Right ventricle myocardium superior (tissue), 1 donor: ENCODE measurements at places on chromosomes 11 and 22. TPM values are rescaled to one million over a fixed set of nuclear protein-coding genes. Genes with fewer than 3 reads are reported as not detected.

OR5A1 gene
- total RNA-seq = not detected

WBP2NL gene
- 0.16 TPM for total RNA-seq

LGR4 gene
- 24.2 TPM for total RNA-seq

ELMOD1 gene
- total RNA-seq = 1.00 TPM

TPCN2 gene
- 7.6 TPM for total RNA-seq

RNF215 gene
- total RNA-seq = 4.3 TPM

PTPRCAP gene
- 1.0 TPM for total RNA-seq

SPDYC gene
- not detected for total RNA-seq

FAM89B gene
- total RNA-seq = 36.1 TPM

BLID gene
- total RNA-seq = 0.35 TPM
